Adrenal gland (tissue), 19 donors: ENCODE measurements at places on chromosomes 12 and 14.

- DNase-seq, result no peak
Observed at GRCh38 chr12:91778091-91778832, 367.4 kb downstream of the BTG1 start.

DNA sequence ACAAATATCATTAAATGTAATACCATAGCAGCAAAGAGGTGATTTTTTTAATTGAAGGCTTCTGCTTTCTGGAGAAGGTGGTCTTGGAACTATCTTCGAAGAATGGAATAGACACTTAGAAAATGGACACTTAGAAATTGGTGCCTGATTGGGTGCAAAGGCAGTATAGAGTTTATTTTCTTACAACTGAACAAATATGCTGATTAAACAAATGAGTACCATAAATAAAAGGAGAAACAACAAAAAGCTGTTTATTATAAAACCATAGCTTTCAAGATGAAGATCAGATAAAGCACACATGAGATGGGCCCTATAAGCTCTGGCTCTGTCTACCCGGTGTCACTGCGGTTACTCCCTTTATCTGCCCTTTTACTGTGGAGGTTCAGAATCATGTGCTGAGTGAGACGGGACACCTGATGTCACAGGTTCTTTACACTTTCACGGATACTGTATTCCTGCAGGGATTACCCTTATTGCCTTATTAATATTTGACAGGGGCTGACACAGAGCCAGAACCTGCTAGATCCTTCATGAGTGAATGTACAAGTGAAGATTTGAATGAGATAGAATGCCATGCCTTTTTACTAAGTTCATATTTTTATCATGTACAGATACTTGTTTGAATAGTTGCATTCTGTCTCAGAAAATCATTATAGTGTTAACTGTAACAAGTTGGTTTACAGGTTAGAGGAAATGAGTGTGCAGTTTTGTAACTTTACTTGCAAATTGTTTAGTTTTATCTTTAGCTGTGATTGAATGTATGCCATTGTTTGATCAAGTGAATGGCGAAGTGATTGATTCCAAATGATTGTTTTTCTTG is 477.5 kb upstream of the RGS6 start:
- DNase-seq, result no peak

- no peak for DNase-seq
Observed at GRCh38 chr14:35254736-35255135, 37.4 kb upstream of the PSMA6 start.

GRCh38 chr12:110372056-110372425 is 31.5 kb downstream of the ANAPC7 start:
- DNase-seq, result no peak

DNA sequence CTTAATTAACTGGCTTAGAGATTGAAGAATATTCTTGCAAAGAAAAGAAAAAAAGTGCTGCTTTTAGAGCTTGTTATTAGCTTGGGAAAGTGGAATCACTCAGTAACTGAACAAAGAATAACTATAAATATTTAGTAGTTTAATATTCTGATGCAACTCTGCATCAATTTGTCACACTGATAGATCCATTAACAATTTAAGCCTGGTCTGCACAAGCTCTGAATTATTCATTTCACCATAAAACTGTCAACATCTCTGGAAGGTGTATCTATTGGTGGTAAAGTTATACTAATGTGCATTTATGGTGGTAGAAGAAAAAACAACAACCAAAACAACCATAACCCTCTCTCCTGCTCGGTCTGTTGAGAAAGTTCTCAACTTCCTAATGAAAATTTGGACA is 38.1 kb upstream of the SLC35F4 start:
- no peak for DNase-seq

DNA sequence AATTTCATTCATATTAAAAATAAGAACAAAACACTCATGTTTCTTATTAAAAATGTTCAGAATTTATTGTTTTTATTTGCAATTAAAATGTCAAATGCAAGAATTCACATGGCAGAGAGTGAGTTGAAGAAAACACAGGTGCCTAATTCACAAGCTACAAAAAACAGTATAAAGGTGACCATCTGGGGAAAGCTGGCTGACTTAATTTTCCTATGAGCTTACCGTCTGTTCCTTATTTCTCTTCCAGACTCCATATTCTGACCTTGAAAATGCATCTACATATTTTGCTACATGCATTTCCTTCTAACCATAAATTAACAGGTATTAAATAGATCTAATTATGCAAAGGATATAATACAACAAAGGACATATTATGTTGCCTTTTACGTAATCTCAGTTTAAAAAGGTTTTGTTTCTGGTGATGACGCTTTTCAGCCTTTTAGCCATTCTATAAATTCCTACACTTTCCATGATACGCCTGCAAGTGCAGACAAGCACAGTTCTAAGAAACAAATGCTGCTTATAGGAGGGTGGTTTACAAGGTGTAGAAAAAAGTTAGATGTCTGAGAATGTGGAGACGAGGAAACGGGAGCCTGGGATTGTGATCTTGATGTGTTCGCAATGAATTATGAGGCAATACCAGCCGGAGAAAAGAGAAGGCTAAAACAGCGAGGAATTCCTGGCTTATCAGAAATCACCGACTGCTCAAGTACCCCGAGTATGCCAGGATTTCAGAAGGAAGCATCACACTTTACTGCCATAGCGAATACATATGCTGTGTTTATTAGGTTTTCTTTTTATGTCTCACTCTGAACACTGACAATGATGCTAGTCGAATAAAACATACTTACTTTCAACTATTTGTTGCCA is 24.6 kb downstream of the LIN7A start:
- no peak for DNase-seq

GRCh38 chr14:89368490-89369477 is 48.2 kb downstream of the FOXN3 start:
- DNase-seq, result no peak

GRCh38 chr14:100844846-100845245 is 18.9 kb downstream of the MEG3 start:
- no peak for DNase-seq

DNA sequence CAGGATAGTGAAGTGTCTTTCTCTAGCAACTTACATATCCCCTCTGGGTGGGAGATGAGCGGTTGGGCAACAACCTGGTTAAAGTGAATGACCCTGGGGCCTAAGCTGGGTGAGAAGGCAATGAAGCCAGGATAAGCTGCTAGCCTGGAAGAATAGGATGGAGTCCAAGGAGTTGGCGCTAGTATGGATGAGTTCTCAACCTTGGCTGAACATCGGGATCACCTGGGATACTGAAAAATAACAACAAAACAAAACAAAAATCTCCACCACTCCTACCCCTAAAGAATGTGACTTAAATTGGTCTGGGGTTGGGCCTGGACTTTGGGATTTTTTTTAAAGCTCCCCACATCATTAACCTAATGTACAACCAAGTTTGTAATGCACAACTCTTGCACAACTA is 4.8 kb upstream of the RPS6KA5 start:
- DNase-seq, result no peak

- no peak for DNase-seq
Observed at GRCh38 chr12:121648458-121649028, 20.9 kb downstream of the MORN3 start.

GRCh38 chr14:89654998-89655397 is 238.0 kb upstream of the FOXN3 start:
- no peak for DNase-seq

- DNase-seq, result no peak
Observed at GRCh38 chr12:52631676-52632459, 13.5 kb upstream of the KRT73 start.

- DNase-seq, result no peak
Observed at GRCh38 chr12:54439521-54440255, 20.6 kb upstream of the ITGA5 start.

DNA sequence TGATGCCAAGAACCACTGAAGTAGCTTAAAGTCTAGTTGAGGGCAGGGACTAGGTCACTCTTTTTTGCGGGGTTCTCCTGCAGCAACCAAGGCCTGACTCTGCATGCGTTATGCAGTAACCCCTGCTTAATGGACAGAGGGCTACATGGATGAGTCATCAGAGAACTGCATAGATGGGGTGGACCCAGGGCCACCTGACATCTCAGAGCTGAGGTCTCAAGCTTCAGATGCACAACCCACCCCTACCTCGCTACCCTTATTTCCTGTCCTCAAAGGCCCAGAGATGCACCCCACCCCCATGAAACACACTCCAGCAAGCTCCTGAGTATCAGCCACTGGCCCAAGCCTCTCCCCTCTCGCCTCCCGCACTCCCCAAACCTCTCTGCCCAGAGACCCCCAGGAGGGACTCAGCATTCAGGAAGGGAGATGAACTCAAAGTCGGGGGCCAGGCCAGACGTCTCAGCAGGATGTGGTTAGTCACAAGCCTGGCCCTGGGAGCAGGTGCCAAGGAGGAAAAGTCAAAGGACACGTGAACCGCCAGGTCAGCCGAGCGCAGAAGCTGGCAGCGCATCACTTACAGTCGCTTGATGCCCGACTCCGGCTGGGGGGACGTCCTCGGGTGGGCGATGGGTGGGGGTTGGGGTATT is 25.8 kb downstream of the SNRNP35 start:
- no peak for DNase-seq

DNA sequence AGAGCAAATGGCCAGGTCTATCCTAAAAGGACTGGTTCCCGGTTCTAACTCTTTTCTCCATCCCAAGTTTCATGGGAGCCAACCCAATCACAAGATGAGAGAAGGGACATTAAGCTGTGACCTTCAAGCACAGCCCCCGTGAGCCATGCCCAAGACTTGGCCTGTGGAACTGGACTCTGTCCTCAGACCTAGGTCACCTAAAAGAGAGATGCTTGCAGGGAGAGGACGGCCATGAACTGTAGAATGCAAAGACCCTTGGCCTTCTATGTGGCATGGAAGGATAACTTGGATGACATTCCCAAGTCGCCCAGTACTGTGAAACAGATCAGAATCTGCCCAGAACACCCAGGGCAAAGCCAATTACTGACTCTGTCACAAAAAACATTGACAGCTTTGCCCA is 263.5 kb downstream of the DPF3 start:
- no peak for DNase-seq

DNA sequence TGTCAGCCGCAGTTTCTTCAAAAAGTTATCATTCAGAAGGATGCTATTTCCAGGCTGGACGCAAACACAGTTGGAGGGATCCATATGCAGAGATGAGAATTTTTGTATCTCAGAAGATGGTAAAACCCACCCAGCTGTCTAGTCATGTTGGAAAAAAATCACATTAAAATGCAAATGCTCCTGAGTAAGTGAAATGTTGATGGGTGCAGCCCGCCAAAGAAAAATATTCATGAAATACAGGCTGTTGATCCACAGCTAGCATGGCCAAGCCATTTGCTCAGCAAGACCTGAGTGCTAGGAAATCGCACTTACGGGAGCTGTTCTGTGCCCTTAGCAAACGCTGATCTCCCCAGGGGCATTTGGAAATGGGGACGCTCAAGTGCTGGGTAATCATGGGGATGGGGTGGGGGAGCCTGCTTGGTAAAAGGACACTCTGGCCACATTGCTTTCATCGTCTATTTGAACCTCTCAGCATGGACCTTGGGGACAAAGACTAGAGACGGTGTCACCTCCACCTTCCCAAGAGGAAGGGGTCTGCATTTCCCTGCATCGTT is 25.7 kb downstream of the TUNAR start:
- DNase-seq, result no peak

DNA sequence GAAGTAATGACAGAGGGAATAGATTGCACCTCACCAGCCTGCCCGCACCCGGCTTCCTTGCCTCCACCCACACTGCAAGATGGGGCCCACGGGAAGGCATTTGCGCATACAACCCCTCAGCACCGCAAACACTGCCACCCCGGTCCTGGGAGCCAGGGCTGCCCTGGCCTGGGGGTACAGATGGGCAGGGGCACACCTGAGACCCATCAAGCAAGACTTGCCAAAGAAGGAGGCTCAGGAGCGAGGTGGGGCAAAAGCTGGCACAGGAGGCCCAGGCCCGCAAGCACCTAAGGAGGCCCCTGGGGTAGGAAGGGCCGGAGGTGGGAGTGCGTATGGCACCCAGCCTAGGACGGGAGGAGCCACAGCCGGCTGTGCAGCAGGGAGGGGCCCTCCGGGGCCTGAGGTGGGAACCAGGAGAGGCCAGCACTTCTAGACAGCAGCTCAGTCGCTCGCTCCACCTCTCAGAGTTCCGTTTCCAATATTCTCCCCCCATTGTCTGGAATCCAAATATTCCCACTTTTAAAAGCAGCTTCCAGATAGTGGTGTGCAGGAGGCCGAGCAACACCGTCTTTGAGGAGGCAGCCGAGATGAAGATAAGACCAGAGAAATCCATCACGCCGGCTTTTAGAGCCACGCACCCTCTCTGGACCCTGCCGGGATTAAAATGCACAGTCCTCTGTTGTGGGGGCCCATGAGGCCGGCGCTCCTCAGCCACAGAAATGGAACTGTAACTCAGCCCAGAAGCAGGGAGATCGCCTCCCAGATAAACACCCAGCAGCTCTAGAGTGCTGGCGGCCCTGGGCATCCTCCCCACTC is 12.2 kb upstream of the C14orf180 start:
- no peak for DNase-seq

- DNase-seq, result no peak
Observed at GRCh38 chr12:55818140-55818728, 393 bp downstream of the ORMDL2 start.
